ENCODE measurements at places on chromosomes 11 and 22.
A peak's percentile ranks its signal among the peaks of the same experiment; 100 is the strongest.

DNA sequence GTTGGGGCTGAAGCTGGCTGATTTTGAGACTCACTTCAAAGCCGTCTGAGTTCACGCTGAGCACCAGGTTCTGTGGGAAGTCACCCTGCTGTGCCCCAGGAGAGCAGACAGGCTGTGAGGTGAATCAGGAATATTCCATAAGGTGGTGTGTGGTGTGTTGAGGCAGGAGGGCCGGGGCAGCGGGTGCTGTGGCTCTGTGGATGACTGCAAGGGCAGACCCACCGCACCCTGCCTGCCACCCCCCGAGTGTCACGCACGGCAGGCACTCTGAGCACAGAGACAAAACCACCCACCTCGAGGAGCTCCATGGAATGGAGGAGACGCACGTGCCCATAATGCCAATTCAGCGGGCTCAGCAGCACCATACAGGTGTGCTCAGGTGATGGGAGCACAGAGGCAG lies 147.8 kb downstream of the PKNOX2 start:
- no peak for DNase-seq

DNA sequence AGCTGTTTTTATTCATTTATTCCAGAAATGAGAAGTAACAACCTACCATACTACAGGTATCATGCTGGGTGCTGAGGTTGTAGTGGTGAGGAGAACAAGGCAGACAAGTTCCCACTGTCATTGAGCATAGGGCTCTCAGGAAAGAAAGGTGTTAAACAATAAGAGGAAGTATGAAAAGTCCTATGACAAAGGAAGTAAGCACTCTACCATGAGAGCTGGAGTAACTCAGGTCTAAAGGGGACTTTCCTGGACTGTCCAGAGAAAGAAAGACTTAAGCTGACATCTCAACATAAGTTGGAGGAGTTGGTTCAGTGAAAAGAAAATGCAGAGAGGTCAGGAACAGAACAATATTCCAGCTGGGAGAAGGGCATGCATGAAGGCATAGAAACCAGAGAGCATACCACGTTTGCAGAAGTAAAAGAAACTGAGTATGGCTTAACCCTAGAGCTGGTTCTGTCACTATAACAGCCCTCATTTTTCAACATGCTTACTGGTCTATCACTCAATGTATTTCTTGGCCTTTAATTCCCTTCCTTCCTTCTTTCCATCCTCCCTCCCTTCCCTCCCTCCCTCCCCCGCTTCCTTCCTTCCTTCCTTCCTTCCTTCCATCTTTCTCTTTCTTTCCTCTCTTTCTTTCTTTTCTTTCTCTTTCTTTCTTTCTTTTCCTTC lies 137.8 kb upstream of the BDNF start:
- DNase-seq = no peak

GRCh38 chr11:22177186-22177585 lies 15.7 kb upstream of the ANO5 start:
- peak; percentile 21 for DNase-seq

- no peak for DNase-seq
These were observed 179.1 kb downstream of the BLID start for GRCh38 chr11:121936781-121937447.

DNA sequence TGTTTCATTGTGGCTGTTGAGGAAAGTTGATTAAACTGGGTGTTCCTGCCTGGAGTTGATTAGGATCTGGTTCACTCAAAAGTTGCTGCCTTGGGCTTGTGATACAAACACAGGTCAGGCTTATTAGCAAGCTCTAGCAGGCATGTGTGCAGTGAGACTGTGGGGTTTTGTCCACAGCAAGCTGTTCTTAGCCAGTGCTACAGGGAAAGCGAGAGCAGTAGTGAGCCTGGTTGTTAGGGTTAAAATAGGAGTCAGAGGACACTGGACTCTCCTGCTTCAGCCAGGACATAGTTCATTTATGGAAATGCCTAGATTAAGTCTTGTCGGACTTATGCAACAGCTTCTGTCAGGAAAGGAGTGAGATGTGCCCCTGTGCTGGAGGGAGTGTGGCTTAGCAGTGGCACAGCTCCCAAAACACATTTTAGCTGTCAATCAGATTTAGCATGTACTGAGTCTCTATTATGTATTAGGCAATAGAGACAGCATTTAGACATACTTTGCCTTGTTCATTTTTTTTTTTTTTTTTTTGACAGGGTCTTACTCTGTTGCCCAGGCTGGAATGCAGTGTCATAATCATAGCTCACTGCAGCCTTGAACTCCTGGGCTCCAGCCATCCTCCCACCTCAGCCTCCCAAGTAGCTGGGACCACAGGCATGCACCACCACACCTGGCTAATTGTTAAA lies 8.7 kb downstream of the SNRPD3 start:
- DNase-seq = no peak

GRCh38 chr11:32113200-32113919 lies 22.5 kb downstream of the RCN1 start:
- peak; percentile 35 for DNase-seq

DNA sequence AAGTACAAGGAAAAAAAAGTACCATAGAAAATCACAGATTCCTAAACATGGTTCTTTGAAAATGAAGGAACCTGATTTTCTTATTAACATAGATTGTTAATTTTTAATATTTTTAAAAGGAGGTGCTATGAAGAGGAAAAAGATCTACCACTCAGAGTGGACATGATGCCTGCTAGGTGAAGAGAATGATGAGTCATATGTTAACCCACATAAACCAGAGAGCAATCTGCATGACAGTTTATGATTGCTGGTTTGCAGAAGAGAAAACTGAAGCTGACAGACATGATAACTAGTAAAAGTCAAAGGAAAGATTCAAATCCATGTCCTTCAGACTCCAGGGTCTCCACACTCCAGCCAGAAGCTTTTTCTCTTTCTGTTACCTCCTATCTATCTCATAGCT lies 1231.7 kb downstream of the LRRC4C start:
- no peak for DNase-seq

- DNase-seq = no peak
These were observed 861.4 kb downstream of the NTM start for GRCh38 chr11:132231656-132232347.

DNA sequence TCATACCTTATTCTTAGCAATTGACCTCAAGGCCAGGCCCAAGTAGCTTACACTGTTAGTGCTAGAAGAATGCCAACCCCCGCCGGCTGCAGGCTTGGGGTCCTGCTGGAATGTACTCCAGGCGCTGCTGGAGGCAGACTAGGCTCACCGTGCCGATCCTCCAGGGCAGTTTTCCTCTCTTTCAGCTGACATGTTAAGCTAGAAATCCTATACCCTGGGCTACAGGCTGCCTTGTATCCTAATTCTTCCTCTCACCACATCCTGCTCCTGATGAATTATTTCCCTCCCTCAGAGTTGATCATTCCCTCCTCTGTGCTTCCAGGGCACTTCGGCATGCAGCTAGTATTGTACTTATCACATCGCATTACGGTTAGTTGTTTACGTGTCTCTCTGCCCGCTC lies 3.4 kb downstream of the SPTBN2 start:
- DNase-seq = peak; percentile 21

Data from GM23338 (cell line).